ENCODE measurements at places on chromosomes 3 and 15.
A peak's percentile ranks its signal among the peaks of the same experiment; 100 is the strongest.

DNA sequence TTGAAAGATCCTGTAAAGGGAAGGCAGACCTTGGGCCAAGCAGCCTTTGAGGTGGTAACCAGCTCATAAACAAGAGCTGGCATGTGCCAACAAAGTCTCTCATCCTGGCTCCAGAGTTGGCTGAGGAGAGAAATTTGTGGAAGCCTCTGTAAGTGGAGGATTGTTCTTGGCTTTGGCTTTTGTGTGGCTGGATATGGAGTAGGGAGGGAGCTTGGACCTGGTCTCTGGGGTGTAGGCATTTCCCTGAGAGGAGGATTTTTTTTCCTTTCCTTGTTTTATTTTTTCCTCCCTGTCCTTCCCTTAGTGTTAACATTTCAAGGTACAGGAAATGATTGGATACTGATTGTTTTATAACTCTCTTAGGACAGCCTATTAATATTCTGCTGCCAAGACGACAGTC lies 60.8 kb downstream of the ZNF609 start:
- no peak for DNase-seq

- DNase-seq, result no peak
Observed at GRCh38 chr15:100348578-100348977, 6.8 kb upstream of the ADAMTS17 start.

- no peak for DNase-seq
Observed at GRCh38 chr3:88385090-88385489, 235.3 kb downstream of the C3orf38 start.

- DNase-seq, result peak; percentile 0
Observed at GRCh38 chr3:33612607-33613006, 105.4 kb downstream of the CLASP2 start.

- no peak for DNase-seq
Observed at GRCh38 chr3:42194943-42195510, 71.0 kb downstream of the CCK start.

GRCh38 chr3:153246806-153247205 lies 84.8 kb downstream of the RAP2B start:
- no peak for DNase-seq

DNA sequence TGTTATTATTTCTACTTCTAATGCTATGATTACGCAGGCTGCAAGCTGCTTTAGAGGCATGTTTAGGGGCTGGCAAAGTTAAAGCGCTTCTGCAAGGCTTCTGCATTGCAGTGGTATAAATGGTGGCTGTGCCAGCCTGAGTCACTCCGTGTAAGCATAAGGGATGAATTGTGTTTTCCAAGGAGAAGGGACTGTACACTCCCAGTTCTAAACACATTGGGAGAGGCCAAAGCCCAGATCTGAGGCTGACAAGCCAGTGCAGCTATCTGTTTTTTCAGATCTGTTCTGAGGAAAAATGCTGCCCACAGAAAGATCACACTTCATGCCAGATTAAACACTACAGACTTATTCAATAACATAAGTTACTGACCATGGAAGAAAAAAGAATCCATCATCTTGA lies 83.8 kb downstream of the PRICKLE2 start:
- no peak for DNase-seq

GRCh38 chr15:38369936-38370478 lies 83.9 kb upstream of the FAM98B start:
- no peak for DNase-seq
